ENCODE measurements at places on chromosomes 2 and 18.

DNA sequence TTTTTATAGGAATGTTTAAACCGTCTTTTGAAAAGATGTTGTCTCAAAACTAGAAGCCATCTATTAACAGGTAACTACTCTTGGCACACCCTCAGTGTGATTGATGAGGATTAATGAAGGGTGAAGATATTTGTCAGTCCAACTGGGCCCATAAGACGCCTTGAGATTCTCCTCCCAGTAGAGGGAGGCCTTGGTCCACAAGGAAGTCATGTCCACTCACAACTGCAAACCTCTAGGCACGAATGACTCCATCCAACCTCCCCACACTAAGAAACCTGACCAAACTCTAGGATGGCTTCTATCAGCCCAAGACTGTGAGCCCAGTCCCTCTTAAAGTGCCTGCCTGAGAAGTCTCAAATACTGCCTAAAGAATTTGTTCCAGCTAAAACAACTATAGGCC, 19.2 kb upstream of the GRP start:
- no peak for DNase-seq

- DNase-seq: peak; percentile 27
These were observed 79.8 kb upstream of the CCDC141 start for GRCh38 chr2:179129574-179130238.

DNA sequence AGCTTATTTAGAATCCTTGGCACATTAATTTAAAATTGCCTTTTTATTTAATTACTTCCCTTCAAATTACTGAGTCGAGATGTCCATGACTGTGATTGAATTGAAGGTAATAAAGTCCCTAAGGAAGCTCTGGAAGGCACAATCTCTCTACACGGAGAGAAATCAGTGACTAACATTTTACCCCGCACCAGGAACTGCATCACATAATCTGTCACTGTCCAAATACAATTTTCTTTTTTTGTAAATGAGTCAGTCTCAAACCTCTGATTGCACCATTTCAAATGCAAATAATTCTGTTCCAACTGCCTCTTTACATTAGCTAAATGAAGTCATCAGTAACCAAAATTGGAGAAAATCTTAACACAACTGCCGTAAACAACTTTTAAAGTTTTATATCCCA, 311.9 kb downstream of the CCDC178 start:
- DNase-seq: no peak

GRCh38 chr2:132754867-132755472, 85.0 kb upstream of the LYPD1 start:
- DNase-seq: no peak

- DNase-seq: no peak
These were observed 24.9 kb upstream of the SLC3A1 start for GRCh38 chr2:44250376-44250775.

DNA sequence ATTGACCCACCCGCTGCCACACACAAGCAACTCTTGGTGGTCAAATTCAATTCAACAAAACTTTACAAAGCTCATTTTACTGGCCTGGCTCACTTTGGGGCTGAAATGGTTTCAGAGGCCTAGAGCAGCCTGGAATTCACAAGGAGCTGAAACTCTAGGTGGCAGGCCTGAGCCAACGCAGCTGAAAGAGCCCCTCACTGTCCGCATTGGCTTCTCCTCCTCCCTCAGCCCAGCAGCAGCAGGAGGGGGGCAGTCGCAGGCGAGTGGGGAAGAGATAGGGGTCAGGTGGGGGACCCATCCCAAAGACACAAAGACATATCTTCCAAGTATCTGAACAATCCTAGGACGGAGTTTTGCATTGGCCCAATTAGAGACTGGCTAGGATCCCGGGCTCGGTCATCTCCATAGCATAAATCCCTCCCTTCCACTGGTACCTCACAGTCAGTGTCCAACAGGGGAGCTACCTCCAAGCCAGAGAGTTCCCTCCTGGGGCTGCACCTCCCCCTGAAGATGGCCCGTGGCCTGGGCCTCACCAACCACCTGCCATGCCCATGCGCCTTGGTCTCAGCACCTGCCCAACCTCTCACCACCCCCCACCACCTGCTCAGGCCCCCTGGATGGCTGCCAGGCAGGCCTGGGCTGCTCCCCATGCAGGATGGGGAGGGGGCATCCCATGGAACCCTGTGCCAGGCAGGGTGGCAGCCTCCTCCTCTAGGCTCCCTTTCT, 113.4 kb downstream of the ZBTB7C start:
- peak; percentile 9 for DNase-seq

GRCh38 chr2:85088921-85089320, 44.3 kb upstream of the TCF7L1 start:
- DNase-seq: no peak

- DNase-seq: no peak
These were observed 6.7 kb downstream of the NAB1 start for GRCh38 chr2:190655570-190655969.

DNA sequence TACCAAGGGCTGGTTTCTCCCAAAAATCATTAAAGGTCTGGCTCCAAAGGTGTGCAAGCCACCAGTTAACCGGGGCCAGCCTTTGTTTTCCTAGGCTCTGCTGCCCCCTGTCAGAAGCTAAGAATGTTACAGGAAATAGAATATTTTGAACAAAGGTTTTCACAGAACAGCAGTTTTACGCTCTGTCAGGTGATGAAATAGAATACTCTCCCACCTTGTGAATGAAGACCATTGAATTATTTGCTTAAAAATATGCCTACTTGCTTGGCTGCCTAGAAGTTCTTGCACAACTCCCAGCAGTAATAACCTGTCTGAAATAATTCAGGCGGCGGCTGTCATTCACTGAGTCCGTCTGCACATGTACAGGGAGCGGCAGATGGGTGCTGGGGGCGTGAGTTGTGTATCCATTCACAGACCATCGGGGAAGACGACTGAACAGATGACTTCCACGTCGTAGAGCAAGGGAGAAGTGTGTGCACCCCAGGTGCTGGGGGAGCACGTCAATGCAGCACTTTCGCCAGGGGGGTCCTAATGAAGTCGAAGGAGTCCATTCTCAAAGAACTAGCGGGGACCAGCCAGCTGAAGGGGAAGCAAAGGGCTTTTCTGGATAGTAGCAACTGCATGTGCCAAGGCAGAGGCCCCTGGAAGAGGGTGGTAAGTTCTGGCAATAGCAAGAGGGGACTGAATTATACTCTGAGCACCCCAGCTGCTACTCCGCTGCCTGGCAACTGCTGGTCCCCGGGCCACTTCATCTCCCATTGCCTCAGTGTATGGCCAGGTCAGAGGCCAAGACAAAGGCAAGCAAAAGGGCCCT, 56.1 kb downstream of the SF3B1 start:
- peak; percentile 64 for DNase-seq

- no peak for DNase-seq
These were observed 499 bp upstream of the LMAN1 start for GRCh38 chr18:59359576-59359952.

DNA sequence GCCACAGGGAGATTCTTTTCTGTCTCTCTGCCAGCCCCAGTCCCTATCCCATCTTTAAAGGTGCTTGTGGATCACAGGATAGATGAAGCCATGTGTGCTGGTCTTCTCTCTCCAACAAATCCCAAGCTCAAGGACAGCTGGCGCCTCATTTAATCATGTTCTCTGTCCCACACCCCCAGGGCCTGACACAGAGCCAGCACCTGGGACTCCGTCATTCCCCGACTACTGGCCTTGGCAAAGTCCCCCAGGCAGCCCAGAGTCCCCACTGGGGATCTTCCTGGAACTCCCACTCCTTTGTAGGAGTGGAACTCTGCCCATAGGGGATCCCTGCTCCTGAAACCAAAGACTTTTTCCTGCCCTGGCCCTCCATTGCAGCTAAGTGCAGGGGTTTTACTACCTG, 60.8 kb downstream of the MTHFD2 start:
- no peak for DNase-seq

- no peak for DNase-seq
These were observed 353.4 kb upstream of the VRK2 start for GRCh38 chr2:57693177-57693576.

GRCh38 chr2:27583390-27583915, 611 bp downstream of the ZNF512 start:
- peak; percentile 19 for DNase-seq

DNA sequence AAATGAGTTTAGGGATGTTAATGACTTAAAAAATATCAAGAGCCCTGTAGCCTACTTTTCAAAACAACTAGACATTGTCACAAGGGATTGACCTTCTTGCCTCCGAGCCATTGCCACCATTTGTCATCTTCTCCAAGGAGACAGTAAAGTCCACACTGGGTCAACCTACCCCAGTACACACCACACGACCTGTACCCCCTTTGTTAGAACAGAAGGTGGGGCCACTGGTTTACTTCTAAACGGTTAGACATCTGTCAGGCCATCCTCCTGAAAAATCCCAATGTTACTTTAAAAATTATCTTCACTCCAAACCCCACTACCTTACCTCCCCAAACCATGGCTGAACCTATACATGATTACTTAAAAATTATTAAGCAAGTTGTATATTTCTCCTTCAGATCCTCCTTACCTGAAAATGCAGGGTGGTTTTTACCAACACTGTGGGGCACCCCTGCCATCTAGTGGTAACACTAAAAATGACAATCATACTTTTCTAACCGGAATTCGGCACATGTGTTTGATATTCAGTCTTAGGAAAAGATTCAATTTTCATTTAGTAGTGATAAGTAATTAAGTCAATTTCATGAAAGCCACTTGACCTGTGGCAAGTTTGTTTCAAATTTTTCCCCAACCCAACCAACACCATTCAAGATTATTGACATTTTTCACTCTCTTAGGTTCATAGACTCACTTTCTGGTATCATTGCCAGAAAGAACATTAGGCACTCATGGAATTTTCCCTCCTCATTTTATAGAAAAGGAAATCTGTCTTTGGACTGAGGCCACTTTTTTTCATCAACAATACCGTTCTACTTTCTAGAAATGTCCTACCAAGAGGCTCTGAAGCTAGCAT, 265.3 kb upstream of the PKDCC start:
- peak; percentile 65 for DNase-seq

- no peak for DNase-seq
These were observed 40.5 kb upstream of the REL start for GRCh38 chr2:60840880-60841279.

DNA sequence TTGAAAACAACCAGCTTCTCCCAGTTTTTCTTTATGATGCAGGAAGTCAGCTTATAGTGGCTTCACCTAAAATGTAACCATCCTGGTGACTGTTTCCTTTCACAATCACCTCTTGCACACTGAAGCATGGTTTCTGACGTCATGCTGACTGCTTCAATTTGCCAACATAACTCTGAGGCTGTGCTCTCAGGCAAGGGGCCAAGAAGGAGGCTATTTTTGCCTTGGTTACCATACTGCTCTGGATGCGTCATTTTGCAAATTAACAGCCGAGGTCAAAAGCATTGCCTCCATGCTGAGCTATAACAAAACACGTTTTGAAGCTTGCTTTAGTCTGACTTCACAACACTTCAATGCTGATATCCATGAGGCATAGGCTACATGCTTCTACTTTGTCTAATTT, 397.8 kb downstream of the METTL4 start:
- peak; percentile 97 for DNase-seq

- DNase-seq: no peak
These were observed 80.0 kb downstream of the RAB31 start for GRCh38 chr18:9788140-9788539.

GRCh38 chr2:214995926-214996670, 142.3 kb downstream of the ABCA12 start:
- no peak for DNase-seq

- no peak for DNase-seq
These were observed 121.2 kb downstream of the SATB2 start for GRCh38 chr2:199336546-199336945.

- no peak for DNase-seq
These were observed 60.9 kb downstream of the STK39 start for GRCh38 chr2:168186452-168186851.

DNA sequence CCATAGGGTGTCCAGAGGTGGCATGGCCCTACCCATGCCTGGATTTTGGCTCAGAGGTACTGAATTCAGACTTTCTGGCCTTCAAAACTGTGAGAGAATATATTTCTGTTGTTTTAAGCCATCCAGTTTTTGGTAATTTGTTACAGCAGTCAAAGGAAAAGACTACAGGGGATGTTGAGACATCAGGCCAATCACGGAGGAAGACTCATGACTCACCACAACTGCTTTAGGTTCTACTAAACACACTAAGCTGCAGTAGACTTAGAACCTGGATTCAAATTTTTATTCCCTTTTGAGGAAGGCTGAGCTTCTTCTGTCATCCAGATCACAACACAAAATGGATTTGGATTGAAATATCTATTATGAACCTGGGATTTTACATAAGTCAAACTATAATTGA, 12.0 kb upstream of the C2orf66 start:
- peak; percentile 59 for DNase-seq

- DNase-seq: no peak
These were observed 2.1 kb upstream of the SKA1 start for GRCh38 chr18:50372743-50373142.

DNA sequence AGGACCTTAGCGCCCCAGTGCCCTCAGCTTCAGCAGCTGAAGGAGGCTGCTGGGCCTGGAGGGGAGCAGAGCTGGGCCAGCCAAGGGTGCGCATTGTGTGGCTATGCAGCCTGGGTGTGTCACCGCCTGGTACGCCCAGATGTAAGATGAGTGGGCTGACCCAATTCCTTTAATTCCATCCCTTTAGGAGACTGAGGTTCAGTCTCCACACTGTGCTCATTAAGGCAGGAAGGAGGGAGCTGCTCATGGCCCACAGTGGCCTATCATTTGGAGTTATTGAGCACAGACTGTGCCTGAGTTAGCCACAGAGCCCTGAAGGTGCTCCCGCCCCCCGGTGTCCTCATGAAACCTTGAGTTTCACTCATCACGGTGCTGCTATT, 194.1 kb upstream of the GLI2 start:
- no peak for DNase-seq

DNA sequence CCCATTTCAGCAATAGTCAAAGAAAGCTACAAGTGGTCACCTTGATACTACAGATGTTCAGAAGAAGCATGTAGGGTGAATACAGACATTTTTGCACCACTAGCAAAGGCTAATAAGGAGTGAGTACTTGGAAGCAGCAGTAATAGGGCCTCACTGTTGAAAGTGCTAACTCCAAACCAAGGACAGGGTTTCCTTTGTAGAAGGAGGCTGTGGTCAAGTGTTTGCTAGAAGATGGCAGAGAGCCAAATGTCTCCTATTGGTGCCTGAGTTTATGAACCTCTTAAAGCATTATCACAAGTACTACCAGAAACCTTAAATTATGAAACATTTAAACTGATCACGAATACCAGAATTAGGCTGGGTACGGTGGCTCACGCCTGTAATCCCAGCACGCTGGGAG, 308.1 kb downstream of the ZEB2 start:
- DNase-seq: no peak
